EH (cell line): ENCODE measurements at places on chromosomes 7 and 10.
A peak's percentile ranks its signal among the peaks of the same experiment; 100 is the strongest.

DNA sequence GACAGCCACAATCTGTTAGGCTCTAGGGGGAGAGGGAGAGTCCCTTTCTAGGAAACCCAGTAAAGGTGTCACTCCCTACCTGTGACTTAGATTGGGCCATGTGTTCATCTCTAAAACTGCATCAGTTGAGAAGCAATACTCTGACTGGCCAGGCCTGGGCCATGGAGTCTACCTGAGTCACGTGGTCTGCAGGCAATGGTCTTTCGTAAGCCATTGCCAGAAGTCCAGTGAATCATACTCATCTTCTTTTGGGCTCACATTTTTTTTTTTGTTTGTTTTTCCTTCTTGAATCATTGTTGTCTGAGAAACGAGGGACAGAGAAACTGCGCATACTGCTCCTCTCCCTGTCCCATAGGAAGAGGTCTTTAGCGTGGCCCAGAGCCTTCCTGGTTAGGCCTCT, 215.6 kb downstream of the CCSER2 start:
- DNase-seq = peak; percentile 30

GRCh38 chr7:43071604-43072003, 40.8 kb upstream of the HECW1 start:
- peak; percentile 16 for DNase-seq

DNA sequence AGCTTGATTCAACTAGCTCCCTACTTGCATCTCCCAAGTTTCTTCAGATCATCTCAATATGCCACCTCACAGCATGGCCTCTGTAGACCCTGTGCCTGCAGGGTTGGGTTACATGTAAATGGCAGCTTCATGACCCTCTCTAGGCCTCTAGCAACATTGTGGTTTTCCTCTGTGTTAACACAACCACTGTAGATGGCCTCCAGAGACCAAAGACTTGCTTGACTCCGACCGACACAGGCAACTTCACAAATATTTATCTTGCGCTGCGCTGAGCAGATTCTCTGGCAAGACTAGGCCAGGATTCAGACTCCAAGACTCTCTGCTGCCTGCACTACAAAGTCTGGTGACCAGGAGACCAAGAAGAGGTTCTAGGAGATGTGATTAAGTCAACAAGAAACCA, 75.9 kb downstream of the CNOT4 start:
- DNase-seq = no peak

DNA sequence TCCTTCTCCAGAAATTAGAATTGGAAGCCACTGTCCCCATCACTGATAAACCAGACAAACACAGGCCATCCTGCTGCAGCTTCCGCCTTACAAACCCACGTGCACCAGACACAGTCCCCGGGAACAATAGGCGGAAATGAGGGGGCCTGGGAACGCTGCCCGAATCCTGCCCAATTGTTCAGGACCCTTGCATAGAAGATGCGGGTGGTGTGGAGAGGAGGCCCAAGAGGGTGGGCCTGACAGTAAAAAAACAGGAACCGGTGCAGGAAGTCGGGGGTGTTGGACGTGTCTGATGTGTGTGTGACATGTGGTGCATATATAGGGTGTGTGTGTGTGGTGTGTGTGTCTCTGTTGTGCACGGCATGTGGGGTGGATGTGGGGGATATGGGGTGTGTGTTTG, 26.5 kb upstream of the CHST15 start:
- DNase-seq = no peak

DNA sequence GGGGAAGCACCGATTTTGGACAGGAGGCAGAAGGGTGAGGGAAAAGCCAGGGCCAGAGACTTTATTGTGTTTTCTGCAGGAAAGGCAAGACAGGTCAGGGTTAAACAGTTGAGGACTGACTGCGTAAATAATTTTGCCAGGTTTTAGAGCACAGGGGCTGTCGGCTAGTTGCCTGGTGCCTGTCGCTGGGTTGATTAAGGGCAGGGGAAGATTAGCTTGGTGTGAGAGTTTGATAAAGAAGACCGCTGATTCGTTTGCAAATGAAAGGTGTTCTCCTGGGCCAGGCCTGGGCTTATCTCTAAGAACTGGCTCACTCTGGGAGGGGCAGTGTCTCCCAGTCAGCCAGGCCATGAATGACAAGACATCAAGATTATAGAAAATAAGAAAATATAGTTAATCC, 75.6 kb downstream of the SLC37A3 start:
- no peak for DNase-seq
